ENCODE measurements at places on chromosomes 1 and 21. TPM values are rescaled to one million over a fixed set of nuclear protein-coding genes. Genes with fewer than 3 reads are reported as not detected.

LRRC39 gene
- total RNA-seq: not detected

RGS1 gene
- not detected for total RNA-seq

GRCh38 chr1:29962336-29962735 is 726.0 kb downstream of the PTPRU start:
- no peak for DNase-seq

DNA sequence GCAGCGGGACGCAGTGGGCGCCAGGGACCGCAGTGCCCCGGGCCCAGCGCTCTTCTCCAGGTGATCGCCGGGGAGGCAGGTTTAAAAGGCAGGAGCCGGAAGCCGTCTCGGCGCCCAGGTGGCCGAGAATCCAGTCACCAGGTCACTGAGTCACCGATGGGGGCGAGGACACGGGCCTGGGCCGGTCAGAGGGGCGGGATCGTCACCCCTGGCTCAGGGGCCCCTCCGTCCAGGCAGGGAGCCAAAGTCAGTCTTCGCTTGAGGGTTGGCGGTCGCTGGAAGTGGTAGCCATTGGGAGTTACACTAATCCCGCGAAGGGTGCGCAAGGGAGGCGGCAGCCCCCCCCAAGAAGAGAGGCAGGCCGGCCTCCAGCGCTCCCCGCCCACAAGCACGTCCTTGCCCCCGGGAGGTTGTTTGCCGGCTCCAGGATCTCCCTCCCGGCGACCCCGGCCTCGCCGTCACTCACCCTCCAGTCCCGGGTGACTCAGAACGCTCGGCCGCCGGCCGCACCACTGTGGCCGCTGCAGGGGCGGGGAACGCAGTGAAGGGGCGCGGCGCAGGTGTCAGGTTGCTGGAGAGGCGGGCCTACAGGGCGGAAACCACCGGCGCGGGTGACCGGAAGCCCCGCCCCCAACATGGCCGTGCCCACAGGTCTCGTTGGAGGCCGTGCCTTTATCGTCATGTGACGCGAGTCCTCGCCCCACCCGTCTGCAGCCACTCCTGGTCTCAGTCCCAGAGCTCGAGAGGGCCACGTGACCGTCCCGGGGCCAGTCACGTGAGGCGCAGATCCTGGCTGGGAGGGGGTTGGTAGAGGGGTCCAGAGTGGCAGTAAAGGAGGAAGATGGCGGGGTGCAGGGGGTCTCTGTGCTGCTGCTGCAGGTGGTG is at the start of the genes CLCN6 and MTHFR:
Gene CLCN6, plus strand, starts transcription at position 770 of the 885 bp plus-strand sequence. Its CDS starts 72 bp downstream, at position 842.
Gene MTHFR, minus strand, starts transcription at position 543 of the 885 bp plus-strand sequence. CDS start 2,848 bp downstream, outside the sequence.
- peak; percentile 100 for DNase-seq

- peak; percentile 44 for DNase-seq
Measured at GRCh38 chr1:212218911-212219310, 66.3 kb upstream of the PPP2R5A start.

DNA sequence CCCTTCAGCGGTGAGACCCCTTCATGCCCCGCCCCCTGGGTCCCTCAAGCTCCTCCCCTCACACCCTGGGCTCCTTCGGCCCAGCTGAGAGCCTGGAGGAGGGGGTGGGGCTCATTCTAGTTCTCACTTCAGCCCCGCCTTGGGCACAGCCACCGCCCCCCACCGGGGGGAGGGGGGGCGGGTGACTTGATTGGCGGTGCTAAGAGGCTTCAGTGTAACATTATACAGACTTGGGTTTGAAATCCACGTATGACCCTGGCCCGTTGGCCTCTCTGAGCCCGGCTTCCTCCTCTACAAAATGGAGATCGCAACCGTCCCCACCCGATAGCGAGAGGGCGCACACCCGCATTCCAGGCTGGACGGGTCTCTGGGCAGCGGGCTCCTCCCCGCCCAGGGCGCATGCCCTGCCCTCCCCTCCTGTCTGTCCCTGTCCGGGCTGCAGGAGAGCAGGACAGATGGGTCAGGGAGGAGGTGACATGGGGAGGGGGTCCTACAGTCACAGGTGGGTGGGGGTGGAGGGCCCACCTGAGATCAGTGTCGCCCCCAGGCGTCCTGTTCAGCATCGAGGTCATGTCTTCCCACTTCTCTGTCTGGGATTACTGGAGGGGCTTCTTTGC is 5.1 kb downstream of the CLCNKB start:
- DNase-seq: peak; percentile 39

- peak; percentile 68 for DNase-seq
Measured at GRCh38 chr1:227429447-227430359, 111.4 kb upstream of the CDC42BPA start.

- DNase-seq: peak; percentile 26
Measured at GRCh38 chr1:116472431-116472961, 98.3 kb downstream of the CD58 start.

- no peak for DNase-seq
Measured at GRCh38 chr1:186494832-186495271, 33.9 kb upstream of the PDC start.

DNA sequence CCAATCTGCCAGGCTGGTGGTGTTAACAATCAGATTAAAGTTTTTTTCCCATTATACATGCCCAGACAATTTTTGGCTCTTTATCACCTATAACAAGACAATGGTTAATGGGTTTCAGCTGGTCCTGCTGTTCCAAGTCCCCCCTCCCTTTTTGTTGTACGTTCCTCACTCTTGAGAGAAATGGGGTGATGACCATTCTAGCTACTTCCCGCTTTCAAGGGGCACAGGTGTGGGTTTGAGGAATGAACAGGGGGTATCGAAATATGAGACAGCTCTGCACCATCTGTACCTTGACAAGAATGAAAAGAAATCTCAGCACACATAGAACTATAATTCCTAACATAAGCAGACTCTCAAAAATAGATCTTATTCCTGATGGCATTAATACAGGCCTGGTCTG is 326.8 kb downstream of the PTPRU start:
- peak; percentile 31 for DNase-seq

DNA sequence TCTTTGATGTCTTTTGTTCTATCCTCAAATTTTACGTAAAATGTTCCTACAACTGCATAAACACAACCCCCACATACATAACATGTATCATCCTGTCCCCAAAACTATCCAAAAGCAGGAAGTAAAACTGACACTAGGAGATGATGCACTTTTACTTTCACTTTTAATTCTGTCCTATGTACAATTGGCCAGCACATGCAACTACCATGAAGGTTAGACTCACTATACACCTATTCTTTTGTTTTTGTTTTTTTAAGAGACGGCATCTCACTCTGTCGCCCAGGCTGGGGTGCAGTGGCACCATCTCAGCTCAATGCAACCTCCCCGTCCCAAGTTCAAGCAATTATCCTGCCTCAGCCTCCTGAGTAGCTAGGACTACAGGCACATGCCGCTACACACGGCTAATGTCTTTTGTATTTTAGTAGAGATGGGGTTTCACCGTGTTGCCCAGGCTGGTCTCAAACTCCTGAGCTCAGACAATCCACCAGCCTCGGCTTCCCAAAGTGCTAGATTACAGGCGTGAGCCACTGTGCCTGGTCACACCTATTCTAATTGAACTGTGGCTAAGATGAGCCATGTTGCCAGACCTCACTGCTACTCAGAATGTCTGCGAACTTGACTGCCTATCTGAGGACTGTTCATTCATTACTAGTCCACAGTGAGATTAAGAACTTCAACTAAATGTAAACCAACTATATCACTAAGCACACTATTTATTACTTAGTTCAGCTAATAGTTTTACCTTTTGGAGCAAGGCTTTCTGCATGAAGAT is 48.0 kb downstream of the TOR3A start:
- DNase-seq: peak; percentile 47

- no peak for DNase-seq
Measured at GRCh38 chr1:58441699-58442098, 104.8 kb downstream of the OMA1 start.

DNA sequence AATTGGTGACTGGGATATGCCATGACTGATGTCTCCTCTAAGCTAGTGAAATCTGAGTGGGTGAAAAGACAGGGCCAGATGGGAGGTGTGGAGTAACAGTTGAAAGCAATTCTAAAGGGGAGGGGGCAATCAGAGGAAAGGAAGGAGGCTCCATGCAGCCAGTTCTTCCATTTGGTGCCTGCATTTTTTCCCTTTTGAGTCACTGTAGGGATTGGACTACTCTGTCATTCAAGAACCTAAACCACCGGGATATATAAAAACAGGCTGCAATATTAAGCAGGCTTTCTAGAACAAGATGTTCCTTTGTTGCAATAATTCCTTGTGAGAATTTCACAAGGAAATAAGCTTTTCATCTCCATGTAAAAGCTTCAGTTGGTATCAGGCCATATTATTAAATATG is 18.3 kb downstream of the CLIC6 start:
- DNase-seq: no peak

GRCh38 chr1:234134878-234135277 is 230.4 kb downstream of the SLC35F3 start:
- no peak for DNase-seq

All from dermis blood vessel endothelial cell (primary cell).